ENCODE measurements at places on chromosomes 11 and 22. TPM values are rescaled to one million over a fixed set of nuclear protein-coding genes. Genes with fewer than 3 reads are reported as not detected.

GRCh38 chr22:17199003-17199731, 20.1 kb downstream of the ADA2 start:
- DNase-seq, result peak; percentile 66

The MLC1 gene
- 0.41 TPM for total RNA-seq

DNA sequence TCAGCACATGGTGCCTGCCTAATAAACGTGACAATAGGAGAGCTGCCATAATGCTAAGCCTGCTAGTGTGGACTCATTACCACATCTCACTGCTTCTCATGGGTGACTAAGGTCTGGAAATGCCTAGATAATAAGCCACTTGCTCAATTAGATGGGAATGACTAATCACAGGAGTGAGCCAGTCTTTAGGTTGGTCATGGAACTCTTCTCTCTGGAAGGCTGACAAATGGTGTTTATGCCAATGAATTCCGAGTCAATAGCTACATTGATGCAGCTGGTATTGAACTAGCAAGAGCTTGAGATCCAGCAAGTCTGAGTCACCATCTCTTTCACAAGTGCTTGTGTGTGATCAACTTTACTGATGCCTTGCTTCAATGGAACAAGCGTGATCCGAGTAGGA, 334.9 kb downstream of the OPCML start:
- no peak for DNase-seq

The CRYBA4 gene
- total RNA-seq, result not detected

The RHOD gene
- 42.8 TPM for total RNA-seq
